Mesenteric fat pad (tissue), 1 donor: ENCODE measurements at places on chromosomes 16 and 17. TPM values are rescaled to one million over a fixed set of nuclear protein-coding genes. Genes with fewer than 3 reads are reported as not detected.

Gene CNTNAP4
- total RNA-seq, result 0.22 TPM

Gene STH
- total RNA-seq, result not detected

Gene ADAD2
- total RNA-seq, result not detected

Gene SLC35G6
- total RNA-seq, result not detected

Gene CCDC144A
- total RNA-seq, result 9.5 TPM

Gene TP53TG3
- total RNA-seq, result not detected

Gene NUPR1
- 116 TPM for total RNA-seq

Gene BIRC5
- total RNA-seq, result not detected

Gene RAB26
- total RNA-seq, result not detected

Gene TLCD3B
- total RNA-seq, result not detected

Gene MPV17L
- 14.4 TPM for total RNA-seq

Gene PRRT2
- total RNA-seq, result 1.5 TPM

Gene NEUROD2
- total RNA-seq, result not detected

Gene GTF3C1
- 52.1 TPM for total RNA-seq

Gene DCTPP1
- total RNA-seq, result 26.8 TPM

Gene NPIPB6
- 4.7 TPM for total RNA-seq

Gene KRT17
- total RNA-seq, result not detected

Gene GAS7
- 81.5 TPM for total RNA-seq

Gene CBFA2T3
- total RNA-seq, result 8.5 TPM
